ENCODE measurements at places on chromosomes 11 and 22.

DNA sequence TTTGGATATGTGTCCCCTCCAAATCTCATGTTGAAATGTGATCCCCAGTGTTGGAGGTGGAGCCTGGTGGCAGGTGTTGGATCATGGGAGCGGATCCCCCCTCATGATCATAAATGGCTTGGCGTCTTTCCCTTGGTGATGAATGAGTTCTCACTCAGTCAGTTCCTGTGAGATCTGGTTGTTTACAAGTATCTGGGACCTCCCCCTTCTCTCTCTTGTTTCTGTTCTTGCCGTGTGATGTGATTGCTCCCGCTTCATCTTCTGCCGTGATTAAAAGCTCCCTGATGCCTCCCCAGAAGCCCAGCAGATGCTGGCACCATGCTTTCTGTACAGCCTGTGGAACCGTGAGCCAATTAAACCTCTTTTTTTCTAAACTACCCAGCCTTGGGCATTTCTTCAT, 102.2 kb downstream of the SEZ6L start:
- DNase-seq: no peak

DNA sequence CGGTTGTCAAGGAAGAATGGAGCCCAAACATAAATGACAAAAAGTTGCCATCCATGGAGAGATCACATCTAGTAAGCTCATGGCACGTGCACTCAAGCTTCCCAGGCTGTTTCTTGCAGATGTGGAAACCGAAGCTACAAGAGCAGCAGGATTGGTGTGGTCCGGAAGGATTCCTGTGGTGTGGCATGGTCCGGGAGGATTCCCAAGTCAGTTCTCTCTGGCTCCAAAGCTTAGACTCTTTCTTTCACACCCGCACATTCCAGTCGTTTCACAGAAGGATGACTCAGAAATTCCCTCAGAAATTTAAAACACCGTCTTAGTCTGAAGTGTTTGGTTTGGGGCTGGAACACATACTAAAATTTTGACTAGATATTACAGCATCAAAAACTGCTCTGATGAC, 78.0 kb upstream of the DRD2 start:
- no peak for DNase-seq

GRCh38 chr22:23524226-23524625, 55.9 kb downstream of the IGLL1 start:
- DNase-seq: no peak

DNA sequence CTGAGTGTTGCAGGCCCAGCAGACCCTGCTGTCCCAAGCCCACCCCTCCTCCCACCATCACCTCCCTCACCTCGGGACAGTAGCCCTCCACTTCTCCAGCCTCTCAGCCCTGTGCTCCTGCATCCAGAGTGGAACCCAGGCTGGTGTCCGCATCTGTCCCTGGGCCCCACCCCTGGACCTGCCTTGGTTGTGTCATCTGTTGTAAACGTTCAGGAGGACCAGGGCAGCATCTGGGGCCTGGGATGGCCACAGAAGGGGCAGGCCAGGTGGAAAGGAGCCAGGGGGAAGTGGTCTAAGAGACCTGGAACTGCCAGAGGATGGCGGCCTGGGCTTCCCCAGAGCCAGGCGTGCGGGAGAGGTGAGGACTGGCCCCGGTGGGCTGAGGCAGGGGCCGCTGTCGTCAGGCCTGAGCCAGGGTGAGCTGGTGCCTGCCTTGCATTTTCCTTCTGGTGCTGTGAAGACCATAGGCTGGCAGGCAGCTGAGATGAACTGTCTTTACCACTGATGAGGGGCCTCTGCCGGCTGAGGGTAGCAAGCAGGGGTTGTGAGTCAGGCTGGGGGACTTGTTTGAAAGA, 26.1 kb upstream of the MGAT3 start:
- no peak for DNase-seq

- no peak for DNase-seq
Measured at GRCh38 chr22:17130199-17130598, 9.0 kb upstream of the TMEM121B start.

DNA sequence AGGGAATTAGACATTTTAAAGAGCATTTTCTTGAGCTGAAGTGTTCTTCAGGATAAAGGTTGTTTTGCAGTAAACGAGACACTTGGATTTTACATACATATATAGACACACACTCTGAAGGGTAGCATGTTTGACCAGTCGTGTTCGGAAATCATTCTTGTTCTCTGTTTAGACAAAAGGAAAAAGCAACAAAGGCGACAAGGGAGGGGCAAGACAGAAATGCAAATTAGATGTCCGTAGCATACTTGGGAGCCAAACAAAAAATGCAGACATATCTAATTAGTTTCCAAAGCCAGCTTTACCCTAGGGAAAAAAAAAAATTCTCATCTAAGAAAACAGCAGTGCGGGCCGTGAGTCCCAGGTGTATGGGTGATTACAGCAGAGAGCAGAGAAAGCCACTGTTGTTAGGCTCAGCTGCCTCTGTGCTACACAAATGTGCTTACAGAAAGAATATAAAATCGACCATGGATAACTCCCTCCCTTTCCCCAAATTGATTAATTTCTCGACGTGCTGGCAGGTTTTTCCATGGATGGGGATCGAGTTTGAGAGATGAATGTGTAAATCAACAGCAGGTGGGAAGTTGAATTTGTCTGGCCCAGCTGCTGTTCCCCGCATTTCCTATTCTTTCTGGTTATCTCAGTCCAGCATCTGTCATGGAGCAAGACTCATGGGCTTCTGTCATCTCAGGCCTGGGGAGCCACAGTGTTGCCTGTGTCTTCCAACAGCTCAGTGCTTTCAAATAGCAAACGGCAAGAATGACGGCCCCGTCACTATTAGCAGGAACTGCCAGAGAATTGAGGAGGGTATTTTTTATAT, 176.5 kb upstream of the TTC12 start:
- no peak for DNase-seq

- no peak for DNase-seq
Measured at GRCh38 chr22:36684841-36685240, 18.7 kb downstream of the CACNG2 start.

DNA sequence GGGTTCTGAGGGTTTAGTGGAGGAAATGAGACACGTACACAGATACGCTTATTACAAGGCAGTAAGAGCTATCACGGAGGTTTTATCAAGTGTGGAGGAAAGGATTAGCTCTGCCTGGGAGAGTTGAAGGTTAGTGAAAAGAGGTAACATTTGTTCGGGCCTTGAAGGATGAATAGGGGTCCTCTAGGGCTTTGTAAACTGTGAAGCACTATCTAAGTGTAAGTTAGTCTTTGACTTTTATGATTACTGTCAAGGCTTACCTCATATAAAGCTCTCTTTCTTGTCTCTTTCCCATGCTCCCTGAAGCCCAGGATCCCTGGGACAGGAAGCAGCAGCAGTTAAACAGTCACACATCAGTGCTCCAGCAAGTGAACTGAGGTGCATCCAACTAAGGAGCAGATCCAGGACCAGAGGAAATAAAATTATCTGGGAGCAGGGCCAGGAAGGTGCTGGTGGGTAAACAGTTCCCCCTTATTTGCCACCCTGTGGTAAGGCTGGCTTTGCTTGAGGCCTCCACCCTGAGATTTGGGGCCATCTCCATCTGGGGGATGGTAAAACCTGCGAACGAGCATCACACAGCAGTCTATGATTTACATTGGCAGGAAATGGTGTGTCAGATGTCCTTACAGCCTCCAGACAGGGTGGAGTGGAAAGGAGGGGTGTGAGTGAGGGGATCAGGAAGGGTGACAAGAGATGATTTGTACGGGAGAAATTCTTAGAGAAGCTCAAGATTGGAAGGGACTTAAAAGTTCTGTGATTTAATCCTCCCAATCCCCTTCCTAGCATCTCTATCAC, 27.2 kb downstream of the GVQW3 start:
- DNase-seq: no peak

DNA sequence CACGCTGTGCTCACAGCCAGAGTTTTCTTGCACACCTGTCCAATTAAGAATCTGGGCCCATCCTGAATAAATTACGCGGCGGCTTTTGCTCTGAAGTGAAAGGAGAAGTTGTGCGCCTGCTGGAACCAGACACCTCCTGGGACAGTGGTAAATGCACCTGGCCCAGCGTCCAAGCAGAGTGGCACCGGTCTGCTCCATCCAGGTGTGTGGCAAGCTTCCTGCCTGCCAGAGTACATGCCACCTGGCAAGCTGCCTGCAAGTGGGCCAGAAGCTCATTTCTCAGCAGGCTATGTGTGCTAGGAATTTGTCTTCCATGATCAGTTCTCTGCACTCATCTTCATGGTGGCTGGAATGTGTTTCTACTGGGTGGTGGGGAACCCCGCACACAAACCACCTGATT, 660.6 kb downstream of the ETS1 start:
- DNase-seq: no peak

DNA sequence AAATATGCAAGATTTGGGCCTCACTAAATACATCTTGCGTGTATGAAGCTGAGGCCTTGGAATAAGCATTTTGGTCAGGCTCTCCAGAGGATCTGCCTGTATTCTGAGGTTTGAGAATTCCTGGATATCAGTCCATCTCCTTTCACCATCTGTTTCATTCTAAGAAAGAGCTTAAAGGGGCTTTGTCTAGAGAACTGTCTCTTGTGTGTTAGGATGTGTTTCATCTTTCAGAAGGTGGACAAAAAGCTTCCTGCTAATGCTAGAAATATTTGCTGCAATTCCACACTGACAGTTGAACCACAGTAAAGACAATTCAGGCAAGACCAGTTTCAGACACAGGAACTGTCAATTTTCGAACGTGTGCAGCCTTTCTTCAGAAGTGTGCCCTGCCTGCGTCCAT, 185.4 kb downstream of the DBX1 start:
- no peak for DNase-seq

- no peak for DNase-seq
Measured at GRCh38 chr11:45959851-45960250, 37.4 kb downstream of the LARGE2 start.

DNA sequence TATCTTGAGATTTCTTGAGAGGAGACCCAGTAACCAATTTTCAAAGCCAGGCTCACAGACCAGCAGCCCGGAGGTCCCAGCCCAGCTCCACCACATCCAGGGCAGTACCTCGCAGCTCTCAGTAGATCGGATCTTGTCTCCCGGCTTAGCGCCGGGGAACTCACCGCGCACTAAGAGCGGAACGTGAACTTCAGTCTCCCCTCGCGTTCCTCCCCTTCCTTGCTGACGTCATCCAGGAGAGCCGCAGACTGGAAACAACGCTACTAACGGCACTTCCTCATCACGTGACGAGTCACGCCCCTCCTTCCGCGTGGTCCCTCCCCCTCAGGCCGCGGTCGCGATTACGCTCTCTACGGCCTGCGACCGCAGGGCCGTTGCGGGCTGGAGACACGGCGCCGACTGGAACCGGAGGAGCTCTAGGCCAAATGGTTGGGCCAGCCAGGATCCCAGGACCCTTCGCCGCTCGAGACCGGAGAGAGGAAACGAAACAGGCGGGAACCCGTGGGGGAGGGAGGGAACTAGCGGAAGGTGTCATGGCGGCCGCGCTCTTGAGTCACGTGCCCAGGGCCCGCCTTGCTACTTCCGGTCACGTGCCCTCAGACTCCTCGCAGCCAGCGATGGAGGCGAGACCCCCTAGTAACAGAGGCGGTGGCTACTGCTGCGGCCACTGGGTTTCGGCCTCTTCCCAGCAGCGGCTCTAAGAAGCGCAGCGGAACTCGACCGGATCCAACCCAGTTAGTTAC, at the start of the genes GTF2H1 and HPS5:
Gene GTF2H1 (plus strand): TSS at position 599 of the 743 bp plus-strand sequence. CDS start 10,508 bp downstream, outside the sequence.
Gene HPS5 (minus strand): TSS at position 172 of the 743 bp plus-strand sequence. CDS start 4,282 bp downstream, outside the sequence.
- peak; percentile 93 for DNase-seq

Data from type B pancreatic cell (in vitro differentiated cells).